OCI-LY7 (cell line): ENCODE measurements at places on chromosomes 3 and 15.

DNA sequence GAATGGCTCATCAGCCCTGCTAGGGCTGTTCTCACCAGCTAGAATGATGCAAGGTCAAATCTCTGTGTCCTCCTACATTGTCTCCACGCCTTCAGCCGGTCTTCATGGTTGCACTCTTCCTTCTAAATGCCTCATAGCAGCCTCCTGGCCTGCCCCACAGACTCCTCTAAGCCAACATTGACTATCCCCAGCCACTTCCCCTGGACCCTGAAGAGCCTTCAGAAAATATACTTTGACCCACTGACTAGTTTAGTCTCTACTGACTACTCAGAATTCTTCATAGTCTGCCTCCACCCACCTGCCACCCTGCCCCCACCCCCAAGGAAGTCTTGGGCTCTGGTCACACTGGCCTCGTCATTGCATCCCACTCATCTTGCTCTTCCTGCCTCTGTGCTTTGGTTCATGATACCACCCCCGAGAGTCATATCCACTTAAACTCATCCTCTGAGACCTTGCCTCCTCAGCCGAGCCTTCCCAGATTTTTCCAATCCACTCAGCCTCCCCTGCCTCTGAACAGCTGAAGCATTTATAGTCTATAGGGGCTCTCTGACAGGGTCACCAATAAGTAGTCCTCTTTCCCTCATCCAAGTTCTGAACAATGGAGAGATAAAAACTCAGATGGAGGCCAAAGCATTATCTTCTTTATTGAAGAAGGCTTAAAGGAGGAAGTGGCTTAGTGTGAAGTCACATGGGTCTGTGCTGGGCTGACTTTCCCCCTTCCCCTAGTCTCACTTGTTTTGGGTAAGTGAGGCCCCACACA, 9.5 kb upstream of the DOCK3 start:
- DNase-seq: no peak

GRCh38 chr3:10274601-10275000, 18.1 kb downstream of the GHRL start:
- peak; percentile 18 for DNase-seq

GRCh38 chr3:72129501-72130094, 344.6 kb upstream of the PROK2 start:
- DNase-seq: no peak

- no peak for DNase-seq
Observed at GRCh38 chr15:32715276-32715675, 2.5 kb upstream of the GREM1 start.

GRCh38 chr3:4895838-4896237, 83.4 kb upstream of the BHLHE40 start:
- no peak for DNase-seq

GRCh38 chr3:123113889-123114450, 47.1 kb downstream of the PDIA5 start:
- no peak for DNase-seq

GRCh38 chr3:54527953-54528352, 399.9 kb downstream of the LRTM1 start:
- no peak for DNase-seq

DNA sequence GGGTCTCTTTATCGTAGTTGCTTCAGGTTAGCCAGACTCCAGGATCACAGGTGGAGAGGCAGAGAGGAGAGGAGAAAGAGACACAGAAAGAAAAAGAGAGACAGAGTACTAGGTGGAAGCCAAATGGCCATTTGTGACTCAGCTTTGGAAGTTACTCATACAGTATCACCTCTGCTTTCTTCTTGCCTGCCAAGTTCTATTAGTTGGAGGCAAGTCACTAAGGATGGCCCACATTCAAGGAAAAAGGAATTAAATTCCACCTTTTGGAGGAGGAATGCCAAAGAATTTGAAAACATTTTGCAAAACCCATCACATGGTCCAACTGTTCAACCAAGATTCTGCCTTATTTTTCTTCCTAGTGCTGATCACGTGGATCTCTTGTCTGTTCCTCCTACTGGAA, 291.1 kb downstream of the CHL1 start:
- no peak for DNase-seq
